Neural progenitor cell (in vitro differentiated cells): ENCODE measurements at places on chromosomes 16 and 17. TPM values are rescaled to one million over a fixed set of nuclear protein-coding genes. Genes with fewer than 3 reads are reported as not detected.

Gene SEPTIN12
- total RNA-seq: not detected in 2 replicates

Gene FBXO39
- total RNA-seq: not detected in 2 replicates

Gene AANAT
- not detected in 2 replicates for total RNA-seq

Gene HSPB9
- 0.12 and 0.65 TPM in 2 replicates for total RNA-seq

Gene KRT12
- total RNA-seq: not detected in 2 replicates

Gene NHERF2
- 3.0 and 9.1 TPM in 2 replicates for total RNA-seq

- DNase-seq: no peak
Observed at GRCh38 chr17:58873926-58874325, 118.3 kb downstream of the PPM1E start.

DNA sequence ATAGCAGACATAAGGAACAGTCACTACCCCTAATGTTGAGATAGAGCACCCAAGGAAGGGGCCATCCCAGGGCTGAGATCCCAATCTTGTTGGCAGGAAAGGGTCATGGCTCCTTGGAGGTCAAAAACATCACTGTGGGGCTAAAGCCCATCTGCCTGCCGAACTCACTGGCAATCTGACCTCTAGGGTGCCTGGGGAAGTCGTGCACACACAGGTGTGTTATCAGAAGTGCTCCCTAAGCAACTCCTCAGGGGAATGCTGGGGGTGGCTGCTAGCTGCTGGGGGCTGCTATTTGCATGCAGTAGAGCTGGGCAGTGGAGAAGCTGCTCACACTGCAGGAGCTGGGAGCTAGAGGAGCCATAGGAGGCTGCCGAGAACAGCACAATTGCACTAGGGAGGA is 47.5 kb upstream of the PHOSPHO1 start:
- no peak for DNase-seq

DNA sequence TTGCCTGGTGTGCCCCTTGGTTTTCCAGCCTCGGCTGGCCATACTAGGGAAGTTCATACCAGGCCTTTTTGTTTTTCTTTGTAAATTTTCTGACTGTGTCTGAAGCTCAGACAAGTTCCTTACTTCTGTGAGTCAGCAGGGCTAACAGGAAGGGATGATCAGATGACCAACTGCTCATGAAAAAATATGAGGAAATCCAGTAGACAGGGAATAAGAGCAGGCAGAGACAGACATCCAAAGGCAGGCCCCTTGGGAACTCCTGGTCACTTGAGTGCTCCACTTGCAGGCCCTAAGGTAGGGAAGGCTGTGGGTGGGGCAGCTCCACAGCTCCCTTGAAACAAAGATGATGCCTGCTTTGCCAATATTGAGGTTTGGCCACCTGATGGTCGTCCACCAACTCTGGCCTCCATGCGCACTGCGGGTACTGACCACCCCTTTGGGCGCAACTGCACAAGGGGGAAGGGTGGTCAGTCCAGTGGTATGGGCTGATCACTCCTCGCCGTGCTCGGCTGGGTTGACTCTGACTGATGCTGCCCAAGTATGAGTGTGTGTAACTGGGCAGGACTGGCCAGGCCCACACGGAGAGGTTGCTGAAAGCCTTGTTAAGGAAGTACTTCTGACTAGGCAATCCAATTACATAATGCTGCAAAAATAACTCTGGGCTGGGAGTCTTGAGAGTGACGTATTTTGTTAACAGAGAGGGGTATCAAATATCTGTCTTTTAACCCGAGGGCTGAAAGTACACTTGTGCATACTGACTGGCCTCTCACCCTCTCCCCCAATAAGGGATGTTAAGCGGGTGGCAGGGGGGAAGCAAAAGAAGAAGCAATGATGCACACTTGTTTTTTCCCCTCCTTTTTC is 20.8 kb upstream of the ZFHX3 start:
- DNase-seq: peak; percentile 9
